Stimulated activated CD8-positive, alpha-beta memory T cell treated with anti-CD3 and anti-CD28 coated beads, Interleukin-4, amount 100 ng/mL, for 1 hour (primary cell): ENCODE measurements at places on chromosomes 7 and 10.

- no peak for DNase-seq
Observed at GRCh38 chr10:108465871-108466641, 1301.5 kb upstream of the SORCS1 start.

DNA sequence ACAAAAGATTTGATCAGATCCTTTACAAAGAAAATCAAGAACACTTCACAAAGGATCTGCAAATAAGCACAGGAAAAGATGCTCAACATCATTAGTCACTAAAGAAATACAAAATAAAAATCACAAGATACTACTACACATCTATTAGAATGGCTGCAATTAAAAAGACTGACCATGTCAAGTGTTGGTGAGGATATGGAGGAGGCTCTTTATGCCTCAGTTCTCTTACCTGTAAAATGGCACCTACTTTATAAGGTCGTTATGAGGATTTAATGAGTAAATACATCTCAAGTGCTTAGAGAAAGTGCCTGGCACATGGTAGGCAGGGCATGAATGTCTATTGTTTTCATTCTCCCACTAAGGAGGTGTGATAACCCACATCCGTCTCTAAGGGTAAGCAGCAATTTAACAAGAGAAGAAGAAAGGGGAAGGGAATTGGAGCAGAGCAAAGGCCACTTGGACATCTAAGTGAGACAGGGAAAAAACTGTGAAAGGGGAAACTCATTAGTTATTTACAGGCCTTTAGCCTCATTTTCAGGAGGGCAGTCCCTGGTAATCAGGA is 157.5 kb upstream of the NFE2L3 start:
- DNase-seq: no peak

DNA sequence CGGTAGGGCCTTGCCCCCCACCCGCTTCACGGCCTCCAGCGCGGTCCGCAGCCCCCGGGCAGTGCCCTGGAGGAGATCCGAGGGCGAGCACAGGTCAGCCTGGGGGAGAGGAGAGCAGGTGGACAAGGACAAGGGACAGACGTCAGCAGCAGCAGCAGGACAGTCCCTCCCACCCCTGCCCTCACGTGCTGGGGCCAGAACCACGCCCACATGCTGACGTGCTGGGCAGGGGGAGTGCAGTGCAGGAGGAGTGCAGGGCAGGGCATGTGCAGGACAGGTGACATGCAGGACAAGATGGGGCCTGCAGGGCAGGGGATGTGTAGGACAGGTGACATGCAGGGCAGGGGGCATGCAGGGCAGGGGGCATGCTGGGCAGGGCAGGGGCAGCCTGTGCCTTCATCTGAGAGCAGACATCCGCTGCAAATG is 1.5 kb upstream of the SAP25 start:
- no peak for DNase-seq

DNA sequence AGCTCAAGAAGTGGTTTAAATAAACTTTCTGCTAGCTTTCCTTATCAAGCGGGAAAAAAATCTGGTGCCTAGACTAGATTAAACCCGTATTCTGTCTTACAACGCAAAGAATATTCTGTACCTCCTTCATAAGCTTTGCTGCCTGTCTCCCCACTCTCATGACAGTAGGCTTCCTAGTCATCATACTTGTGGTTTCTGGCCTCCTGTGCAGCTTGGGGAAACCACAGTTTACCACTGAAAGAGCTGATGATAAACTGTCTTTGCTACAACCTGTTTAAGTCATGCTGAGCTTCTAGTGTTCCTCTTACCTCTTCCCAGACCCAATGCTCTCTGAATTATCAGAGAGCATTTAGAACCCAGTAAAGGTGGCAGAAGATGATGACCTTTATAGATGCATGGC is 55.0 kb downstream of the PODXL start:
- no peak for DNase-seq

DNA sequence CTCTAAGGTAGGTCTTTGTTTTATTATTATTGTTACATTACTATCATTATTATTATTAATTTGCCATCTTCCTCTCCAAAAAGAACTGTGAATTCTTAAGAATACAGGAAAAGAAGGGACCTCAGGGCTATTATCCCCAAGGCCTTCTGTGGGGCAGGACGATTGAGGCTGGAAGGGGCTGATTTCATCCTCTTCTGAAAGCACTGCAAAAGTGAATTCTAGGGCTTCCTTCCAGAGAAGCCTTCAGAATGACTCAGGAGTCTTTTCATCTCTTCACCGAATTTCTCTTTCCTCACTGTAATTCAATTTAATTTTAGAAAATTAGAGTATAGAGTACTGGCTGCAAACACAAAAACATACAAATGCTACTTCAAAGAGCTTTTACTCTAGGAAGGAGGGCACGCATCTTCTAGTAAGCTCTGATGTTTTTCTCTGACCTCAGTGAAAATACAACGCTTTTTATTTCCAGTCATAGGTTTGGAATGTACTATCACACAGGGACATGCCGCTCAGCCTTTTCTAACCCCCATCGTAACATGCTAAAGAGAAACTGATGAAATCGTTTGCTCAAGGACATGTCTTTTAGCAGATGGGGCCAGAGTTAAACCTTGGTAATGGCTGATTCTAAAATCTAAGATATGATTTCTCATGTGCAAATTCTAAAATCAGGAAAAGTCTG is 280.2 kb upstream of the PITRM1 start:
- DNase-seq: no peak

DNA sequence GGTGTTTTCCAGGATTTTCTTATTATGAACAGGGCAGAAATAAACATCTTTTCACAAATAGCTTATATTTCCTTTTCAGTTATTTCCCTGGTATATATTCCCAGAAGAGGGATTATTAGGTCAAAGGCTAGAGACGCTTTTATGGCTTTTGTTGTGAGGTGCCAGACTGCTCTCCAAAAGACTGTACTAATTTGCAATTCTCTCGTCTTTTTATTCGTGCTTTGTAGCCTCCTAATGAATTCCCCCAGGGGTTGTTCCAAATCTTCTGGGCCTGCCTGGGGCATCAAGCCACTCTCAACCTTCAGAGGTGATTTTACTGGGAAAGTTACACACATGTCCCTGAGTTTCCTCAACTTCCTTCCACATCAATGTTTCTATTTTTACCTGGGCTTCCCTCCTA is 34.0 kb upstream of the R3HCC1L start:
- no peak for DNase-seq
